ENCODE measurements at places on chromosomes 7 and 10.
A peak's percentile ranks its signal among the peaks of the same experiment; 100 is the strongest.

GRCh38 chr10:101762736-101763135, 13.2 kb downstream of the FGF8 start:
- DNase-seq: no peak

DNA sequence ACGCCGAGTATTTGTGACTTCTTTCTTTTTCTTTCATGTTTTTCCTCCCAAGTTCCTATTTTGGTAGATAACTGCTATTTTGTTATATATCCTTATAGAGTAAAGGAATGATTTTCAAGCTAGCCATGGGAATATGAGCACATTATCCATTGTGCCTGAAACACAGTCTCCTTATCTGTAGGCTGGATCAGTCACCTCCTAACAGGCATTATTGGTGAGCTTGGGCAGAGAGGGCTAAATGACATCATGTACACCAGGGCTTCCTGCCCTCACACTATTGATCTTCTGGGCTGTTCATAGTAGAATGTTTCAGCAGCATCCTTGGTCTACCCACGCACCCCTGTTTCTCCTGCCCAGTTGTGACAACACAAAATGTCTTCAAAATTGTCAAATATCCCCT, 88.1 kb upstream of the CTBP2 start:
- peak; percentile 26 for DNase-seq

GRCh38 chr7:41415471-41416207, 287.3 kb downstream of the INHBA start:
- DNase-seq: no peak

GRCh38 chr10:110571093-110571743, 3.7 kb downstream of the SMC3 start:
- no peak for DNase-seq

DNA sequence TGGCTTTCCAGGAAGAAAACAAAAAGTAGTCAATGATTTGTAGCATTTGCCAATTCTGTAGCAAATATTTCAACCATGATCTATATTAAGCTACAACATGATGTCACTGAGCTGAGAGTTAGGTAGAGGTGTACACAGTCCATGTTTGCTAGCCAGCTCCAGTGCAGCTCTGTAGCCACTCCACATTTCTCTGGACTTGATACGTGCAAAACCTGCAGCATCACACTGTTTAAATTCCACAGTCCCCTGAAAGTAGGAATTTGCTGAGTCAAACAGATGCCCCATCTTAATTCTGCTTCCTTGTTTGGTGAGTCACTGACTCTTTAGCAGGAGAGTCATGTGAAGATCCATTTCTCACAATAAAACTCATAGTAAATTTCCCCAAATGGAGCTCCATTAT, 89.8 kb upstream of the LRRTM3 start:
- DNase-seq: peak; percentile 82

- DNase-seq: no peak
Observed at GRCh38 chr10:91565226-91565625, 67.6 kb downstream of the PPP1R3C start.

GRCh38 chr10:12394241-12395033, 45.1 kb downstream of the CAMK1D start:
- DNase-seq: peak; percentile 12

DNA sequence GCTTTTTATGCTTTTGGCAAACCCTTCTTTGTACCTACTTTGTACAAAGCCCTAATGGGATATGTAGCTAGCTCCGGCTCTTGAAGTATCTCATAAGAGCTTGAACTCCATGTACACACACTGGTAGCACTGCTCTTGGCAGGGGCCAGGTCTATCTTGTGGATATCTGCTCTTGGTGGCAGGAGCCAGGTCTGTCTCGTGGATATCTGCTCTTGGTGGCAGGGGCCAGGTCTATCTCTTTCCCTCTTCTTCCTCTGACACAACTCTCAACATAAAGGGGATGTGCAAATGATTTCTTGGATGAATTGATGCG, 91.9 kb downstream of the WNT2 start:
- no peak for DNase-seq

GRCh38 chr7:37986908-37987330, 66.5 kb downstream of the EPDR1 start:
- DNase-seq: no peak

- peak; percentile 66 for DNase-seq
Observed at GRCh38 chr10:69901628-69902505, 100.2 kb downstream of the COL13A1 start.

DNA sequence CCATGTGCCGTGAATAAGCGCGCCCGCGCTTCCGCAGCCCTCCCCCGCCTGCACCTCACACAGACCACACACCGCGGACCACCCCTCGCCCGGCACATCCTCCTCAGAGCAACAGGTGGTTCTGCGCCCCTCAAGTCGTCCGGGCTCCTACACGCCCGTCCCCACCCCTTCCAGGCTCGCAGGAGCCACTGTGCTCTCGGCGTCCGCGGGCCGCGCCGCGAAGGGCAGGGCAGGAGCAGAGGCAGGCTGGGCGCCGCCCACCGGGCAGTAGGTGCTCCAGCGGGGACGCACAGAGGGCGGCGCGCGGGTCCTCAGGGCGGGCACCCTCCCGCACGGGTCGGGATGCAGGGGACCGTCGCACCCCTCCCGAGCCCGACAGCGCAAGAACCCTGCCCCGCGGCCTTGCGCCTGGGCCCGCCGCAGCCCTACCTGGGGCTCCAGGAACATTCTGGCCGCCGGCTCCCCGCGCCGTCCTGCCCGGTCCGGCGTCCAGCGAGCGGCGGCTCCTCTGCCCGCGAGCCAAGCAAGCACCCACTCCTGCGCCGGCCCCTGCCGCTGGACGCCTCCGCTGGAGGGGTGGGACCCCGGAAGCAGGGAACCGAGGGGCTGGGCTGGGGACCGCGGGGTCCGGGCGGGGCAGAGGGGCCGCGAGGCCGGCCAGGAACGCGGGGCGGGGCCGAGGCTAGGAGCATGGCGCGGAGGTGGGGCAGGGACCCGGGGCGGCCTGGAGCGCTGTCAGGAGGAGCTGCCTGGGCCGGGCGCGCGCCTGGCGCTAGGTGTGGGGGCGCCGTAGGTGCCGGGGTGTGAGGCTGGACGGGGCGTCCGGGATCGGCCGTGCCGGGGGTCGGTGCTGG, 37.4 kb downstream of the RASGEF1A start:
- DNase-seq: no peak

DNA sequence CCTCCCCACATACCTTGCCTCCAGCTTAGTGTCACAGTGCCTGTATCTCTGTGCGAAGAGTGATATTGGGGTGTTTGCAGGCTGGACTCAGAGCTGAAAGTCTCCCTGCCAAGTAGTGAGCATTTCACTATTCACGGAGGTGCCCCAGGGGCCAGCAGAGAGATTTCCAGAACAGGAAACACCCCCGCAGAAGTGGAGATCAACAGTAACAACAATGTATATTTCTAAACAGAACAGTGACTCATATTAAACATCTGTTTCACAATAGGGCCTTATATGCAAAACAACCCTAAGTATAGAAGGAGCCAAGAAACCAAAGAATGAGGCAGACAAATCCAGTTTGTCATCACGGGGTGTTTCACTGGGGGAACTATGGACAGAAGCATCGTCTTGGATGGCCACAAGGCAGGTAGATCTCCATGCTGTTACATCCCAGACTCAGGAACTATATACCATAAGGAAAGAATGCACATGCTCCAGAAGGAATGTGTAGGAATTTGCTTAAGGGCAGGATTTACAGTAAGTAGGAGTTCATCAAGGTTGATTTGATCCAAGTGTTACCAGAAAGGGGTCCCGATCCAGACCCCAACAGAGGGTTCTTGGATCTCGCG, 29.3 kb upstream of the CCL24 start:
- peak; percentile 94 for DNase-seq

- DNase-seq: no peak
Observed at GRCh38 chr10:42960991-42961795, 115.7 kb upstream of the RET start.

Data from ELR (cell line).